CD8-positive, alpha-beta T cell (primary cell): ENCODE measurements at places on chromosomes 3 and 15. TPM values are rescaled to one million over a fixed set of nuclear protein-coding genes. Genes with fewer than 3 reads are reported as not detected.

Gene OR4F15
- total RNA-seq, result not detected

Gene CAPN3
- 6.4 TPM for total RNA-seq

Gene MRPS22
- total RNA-seq, result 57.6 TPM

Gene LTK
- 12.3 TPM for total RNA-seq

Gene STAC
- total RNA-seq, result not detected

Gene IGSF10
- not detected for total RNA-seq

Gene UPK1B
- not detected for total RNA-seq

Gene RLBP1
- not detected for total RNA-seq

Gene SLC28A1
- not detected for total RNA-seq

Gene GOLGA8T
- total RNA-seq, result 0.19 TPM

Gene IL17RB
- total RNA-seq, result not detected

Gene ZIC1
- not detected for total RNA-seq

Gene NUTM1
- not detected for total RNA-seq

Gene NRG4
- total RNA-seq, result not detected

Gene SCG5
- total RNA-seq, result not detected

Gene CD86
- not detected for total RNA-seq

Gene GOLGA8G
- total RNA-seq, result not detected

Gene CFAP20DC
- 0.25 TPM for total RNA-seq

Gene ANKRD28
- 35.1 TPM for total RNA-seq

Gene GRAMD2A
- not detected for total RNA-seq

Gene GXYLT2
- not detected for total RNA-seq

Gene CCR9
- 25.0 TPM for total RNA-seq

Gene ACSBG1
- total RNA-seq, result 0.14 TPM

Gene DAPK2
- total RNA-seq, result 3.3 TPM

Gene CFAP100
- not detected for total RNA-seq

Gene DAZL
- total RNA-seq, result not detected

Gene FBXO45
- 7.8 TPM for total RNA-seq

Gene FEZF2
- total RNA-seq, result not detected

Gene HRG
- total RNA-seq, result not detected

Gene CD200R1
- total RNA-seq, result 2.2 TPM

Gene CYP19A1
- not detected for total RNA-seq

Gene C3orf85
- not detected for total RNA-seq

Gene C2CD4A
- total RNA-seq, result 0.11 TPM

Gene CD200
- total RNA-seq, result 1.1 TPM

Gene ZDHHC3
- 42.2 TPM for total RNA-seq

Gene CYP1A2
- not detected for total RNA-seq

Gene OR5H15
- not detected for total RNA-seq

Gene LRRC31
- total RNA-seq, result not detected

Gene NME9
- total RNA-seq, result 1.2 TPM

Gene OR5K2
- total RNA-seq, result not detected

Gene SLC12A1
- not detected for total RNA-seq

Gene TMEM158
- not detected for total RNA-seq

Gene GOLGA6A
- not detected for total RNA-seq

Gene CCR5
- total RNA-seq, result 7.5 TPM

Gene ATP8B4
- not detected for total RNA-seq

Gene GOLGA6L4
- 4.3 TPM for total RNA-seq

Gene IQCF5
- total RNA-seq, result not detected

Gene GOLGA8H
- total RNA-seq, result not detected

Gene ANKDD1A
- 3.6 TPM for total RNA-seq

Gene ZBTB47
- 0.24 TPM for total RNA-seq

Gene FRMD5
- not detected for total RNA-seq

Gene CASR
- not detected for total RNA-seq

Gene ZPLD1
- not detected for total RNA-seq

Gene GALNT15
- not detected for total RNA-seq

Gene CHRM5
- not detected for total RNA-seq
